Kidney (tissue), 22 donors: ENCODE measurements at places on chromosomes 11 and 22. TPM values are rescaled to one million over a fixed set of nuclear protein-coding genes. Genes with fewer than 3 reads are reported as not detected.

GRCh38 chr11:2522631-2523255 lies 77.9 kb downstream of the KCNQ1 start:
- no peaks in the 10 kb centered on the region for H3K27me3 ChIP-seq
- H3K4me1 ChIP-seq, result peaks cover 21% of the 10 kb centered on the region
- DNase-seq, result peak; percentile 31
- no peak overlapping the region for H3K4me3 ChIP-seq

DNA sequence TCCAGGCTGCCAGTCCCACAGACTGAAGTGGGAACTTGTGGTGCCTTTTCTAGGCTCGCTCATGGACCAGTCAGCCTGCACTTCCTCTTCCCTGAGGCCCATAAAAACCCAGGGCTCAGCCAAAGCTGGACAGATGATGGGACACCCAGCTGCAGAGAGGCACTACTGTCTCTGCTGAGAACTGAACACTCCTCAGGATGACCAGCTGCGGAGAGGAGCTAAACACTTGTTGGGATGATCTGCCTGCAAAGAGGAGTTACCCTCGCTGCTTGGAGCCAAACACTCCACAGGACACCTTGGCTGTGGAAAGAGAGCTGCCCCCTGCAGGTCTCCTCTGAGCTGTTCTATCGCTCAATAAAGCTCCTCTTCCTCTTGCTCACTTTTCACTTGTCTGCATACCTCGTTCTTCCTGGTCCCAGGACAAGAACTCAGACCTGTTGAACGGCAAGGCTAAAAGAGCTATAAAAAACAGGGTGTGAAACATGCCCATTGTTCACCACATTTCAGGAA lies 465.5 kb downstream of the GUCY1A2 start:
- H3K4me1 ChIP-seq, result no peaks in the 10 kb centered on the region
- no peaks in the 10 kb centered on the region for H3K27me3 ChIP-seq
- H3K36me3 ChIP-seq, result no peaks in the 10 kb centered on the region
- H3K4me3 ChIP-seq, result no peak overlapping the region
- H3K27ac ChIP-seq, result no peak overlapping the region

DNA sequence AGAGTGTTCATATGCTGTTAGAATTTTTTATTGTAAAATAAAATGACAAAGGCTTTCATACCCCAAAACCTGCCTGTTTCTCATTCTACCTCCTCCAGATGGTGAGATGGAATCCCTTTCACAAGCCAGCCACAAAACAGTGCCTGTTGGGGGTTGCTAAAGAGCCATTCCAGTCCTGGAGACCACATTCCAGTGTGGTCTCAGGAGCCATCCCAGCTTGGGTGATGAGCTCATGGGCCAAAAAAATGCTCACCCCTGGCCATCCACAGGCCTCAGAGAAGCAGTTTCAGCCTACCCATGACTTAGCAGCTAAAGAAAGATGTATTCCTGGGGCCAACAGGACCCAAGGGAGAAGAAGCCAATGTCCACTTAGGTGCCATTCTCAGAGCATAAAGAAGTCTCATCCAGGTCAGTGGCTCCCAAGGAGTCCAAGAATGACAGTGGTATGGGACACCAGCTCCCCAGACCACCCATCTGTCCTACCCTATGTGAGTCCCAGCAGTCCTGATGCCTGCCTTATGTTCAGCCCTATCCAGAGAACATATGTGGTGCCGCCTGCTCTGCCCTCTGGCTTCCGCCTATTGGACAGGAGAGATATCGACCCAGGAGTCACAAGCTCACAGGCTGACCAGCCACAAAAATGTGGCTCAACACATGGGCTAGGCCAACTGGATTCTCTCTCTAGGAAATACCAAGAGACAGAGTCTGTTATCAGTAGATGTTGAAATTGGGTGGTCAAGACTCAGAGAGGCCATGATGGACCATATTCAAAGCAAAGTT lies 26.4 kb downstream of the C11orf91 start:
- no peak for DNase-seq
- H3K27me3 ChIP-seq, result no peaks in the 10 kb centered on the region
- no peak overlapping the region for H3K27ac ChIP-seq
- no peaks in the 10 kb centered on the region for H3K4me1 ChIP-seq
- no peak overlapping the region for H3K4me3 ChIP-seq

- no peak for DNase-seq
- H3K27ac ChIP-seq, result no peak overlapping the region
- H3K4me1 ChIP-seq, result no peaks in the 10 kb centered on the region
- no peaks in the 10 kb centered on the region for H3K36me3 ChIP-seq
Observed at GRCh38 chr22:30033137-30033536, 47.1 kb upstream of the HORMAD2 start.

DNA sequence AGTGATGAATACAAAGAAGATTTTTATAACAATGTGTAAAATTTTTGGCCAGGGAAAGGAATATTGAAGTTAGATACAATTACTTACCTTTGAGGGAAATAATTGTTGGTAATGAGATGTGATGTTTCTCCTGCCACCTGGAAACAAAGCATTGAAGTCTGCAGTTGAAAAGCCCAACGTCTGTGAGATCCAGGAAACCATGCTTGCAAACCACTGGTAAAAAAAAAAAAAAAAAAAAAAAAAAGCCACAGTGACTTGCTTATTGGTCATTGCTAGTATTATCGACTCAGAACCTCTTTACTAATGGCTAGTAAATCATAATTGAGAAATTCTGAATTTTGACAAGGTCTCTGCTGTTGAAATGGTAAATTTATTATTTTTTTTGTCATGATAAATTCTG lies 5.3 kb downstream of the BIRC3 start:
- H3K36me3 ChIP-seq, result no peaks in the 10 kb centered on the region
- no peak overlapping the region for H3K27ac ChIP-seq
- no peak overlapping the region for H3K4me3 ChIP-seq
- H3K4me1 ChIP-seq, result no peaks in the 10 kb centered on the region
- no peaks in the 10 kb centered on the region for H3K27me3 ChIP-seq

- no peak overlapping the region for H3K27ac ChIP-seq
- H3K27me3 ChIP-seq, result peaks cover 80% of the 10 kb centered on the region
- peak; percentile 58 for DNase-seq
- H3K36me3 ChIP-seq, result no peaks in the 10 kb centered on the region
- no peaks in the 10 kb centered on the region for H3K4me1 ChIP-seq
Observed at GRCh38 chr11:124867700-124868099, 2.5 kb downstream of the ROBO3 start.

DNA sequence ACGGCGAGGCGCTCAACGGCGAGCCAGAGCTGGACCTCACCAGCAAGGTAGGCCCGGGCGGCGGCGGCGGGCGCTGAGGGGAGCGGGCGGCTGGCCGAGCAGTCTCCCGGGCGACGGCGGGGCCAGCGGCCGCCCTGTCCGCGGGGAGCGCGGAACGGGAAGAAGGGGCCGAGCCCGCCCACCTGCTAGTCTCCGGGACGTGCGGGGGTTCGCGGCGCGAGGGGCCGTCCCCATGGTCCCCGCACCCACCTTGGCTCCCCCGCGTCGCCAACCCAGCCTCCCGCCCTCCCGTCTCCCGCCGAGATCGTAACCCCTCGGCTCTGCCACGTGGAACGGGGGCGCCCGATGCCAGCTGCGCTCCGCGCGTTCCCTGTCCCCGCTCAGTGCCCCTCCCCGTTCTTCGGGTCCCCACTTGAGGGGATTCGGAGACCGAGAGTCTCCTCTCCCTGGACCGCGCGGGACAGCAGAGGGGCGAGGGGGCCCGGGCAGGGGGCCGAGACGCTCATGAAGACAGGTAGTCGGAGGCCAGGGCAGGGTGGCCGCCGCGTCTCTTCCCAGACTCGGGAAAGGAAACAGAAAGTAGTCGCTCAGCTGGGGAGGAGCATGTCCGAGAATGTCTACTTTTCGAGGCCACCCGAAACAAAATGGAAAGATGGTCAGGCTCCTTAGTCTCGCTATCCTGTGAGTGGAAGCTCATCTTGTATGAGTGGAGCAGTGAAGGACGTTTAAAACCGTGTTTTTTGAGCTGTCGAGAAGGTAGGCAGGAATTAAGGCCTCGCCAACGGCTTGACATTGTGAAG lies 557 bp downstream of the GTPBP1 start:
- peak overlapping the region; percentile 91 for H3K4me3 ChIP-seq
- H3K27ac ChIP-seq, result peak overlapping the region; percentile 89

BATF2 gene
- 5.9 TPM for total RNA-seq

SAA2 gene
- total RNA-seq, result 82.0 TPM

KCTD17 gene
- total RNA-seq, result 13.9 TPM

TMEM86A gene
- 7.4 TPM for total RNA-seq

B4GALNT4 gene
- total RNA-seq, result 1.4 TPM
